ENCODE measurements at places on chromosomes 16 and 17.

DNA sequence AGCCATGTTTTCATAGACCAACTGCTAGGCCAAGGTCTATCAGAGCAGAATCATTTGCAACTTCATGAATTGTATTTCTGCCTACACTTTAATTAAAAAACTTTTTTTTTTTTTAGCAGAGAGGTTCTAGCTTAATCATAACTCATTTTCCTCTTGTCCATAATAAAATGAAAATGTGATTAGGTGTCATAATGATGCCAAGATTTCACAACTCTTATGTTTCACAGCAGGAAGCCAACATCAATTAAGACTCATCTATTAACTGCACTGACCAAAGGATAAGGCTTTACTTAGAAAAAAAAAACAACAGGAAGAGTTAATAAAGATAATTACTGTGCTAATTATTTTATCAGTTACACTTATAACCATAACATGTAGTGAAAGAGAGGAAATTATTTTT lies 18.9 kb upstream of the RNF43 start:
- DNase-seq, result no peak

- no peak for DNase-seq
Observed at GRCh38 chr16:78896280-78896679, 704.3 kb downstream of the MAF start.

GRCh38 chr16:74501484-74502478 lies 80.5 kb upstream of the CLEC18B start:
- DNase-seq, result no peak

DNA sequence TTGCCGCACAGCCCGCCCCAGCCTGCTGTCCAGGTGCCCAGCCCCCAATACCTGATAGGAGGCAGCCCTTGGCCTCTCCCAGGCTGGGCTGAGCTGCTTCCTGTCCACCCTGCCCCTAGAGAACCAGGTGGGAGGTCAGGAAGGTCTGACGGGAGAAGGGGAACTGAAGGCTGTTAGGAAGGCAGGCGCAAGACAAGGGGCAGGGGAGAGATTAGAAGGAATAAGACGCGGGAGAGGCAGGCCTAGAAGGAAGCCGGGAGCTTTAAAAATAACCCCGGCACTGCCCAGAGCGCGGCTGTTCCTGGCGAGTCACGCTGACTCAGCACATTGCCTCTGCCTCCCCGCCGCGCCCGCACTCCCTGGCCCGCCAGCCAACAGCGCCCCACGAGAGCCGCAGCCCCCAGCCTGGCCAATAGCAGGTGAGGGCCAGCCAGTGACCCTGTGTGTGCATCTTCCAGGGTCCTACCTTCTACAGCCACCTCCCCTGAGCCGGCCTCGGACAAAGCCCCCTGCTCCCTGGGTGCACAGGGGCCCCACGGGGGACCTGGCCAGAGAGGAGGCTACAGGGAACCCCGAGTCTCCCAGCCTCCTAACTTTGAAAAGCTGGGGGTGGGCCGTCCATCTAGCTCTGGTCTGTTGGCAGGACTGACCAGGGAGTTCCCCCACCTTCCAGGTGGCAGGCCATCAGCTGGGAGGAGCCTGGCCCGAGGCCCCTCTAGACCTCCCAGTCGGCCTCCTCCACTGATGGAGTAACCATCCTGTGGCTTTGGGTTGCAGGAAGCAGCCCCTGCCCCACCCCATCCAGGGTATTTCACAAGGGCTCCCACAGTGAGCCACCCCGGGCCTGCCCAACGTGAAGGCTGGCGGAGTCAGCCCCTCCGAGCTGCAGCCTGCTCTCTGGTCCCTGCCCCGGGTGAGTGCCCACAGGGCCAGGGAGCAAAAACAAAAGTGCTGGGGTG lies 4.0 kb downstream of the MAFG start:
- peak; percentile 72 for DNase-seq

GRCh38 chr16:30051518-30051917 lies 14.0 kb upstream of the ALDOA start:
- no peak for DNase-seq

DNA sequence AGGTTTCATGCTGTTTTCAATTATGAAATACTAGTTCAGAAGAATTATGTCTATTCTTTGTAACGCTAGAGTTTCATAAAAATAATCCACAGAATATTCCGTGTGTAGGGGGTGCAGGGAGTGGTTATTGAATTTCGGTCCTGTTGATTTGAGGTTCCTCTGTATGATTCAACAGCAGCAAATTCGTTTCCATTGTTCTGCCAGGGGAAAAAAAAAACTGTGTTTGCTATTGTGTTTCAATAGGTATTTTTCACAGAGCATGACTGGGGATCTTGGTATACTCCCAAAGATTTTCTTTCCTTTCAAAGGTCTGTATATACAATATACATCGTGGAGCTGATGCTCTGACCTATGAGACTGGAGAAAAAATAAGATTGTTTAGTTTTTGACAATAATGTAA lies 15.8 kb downstream of the SHISA9 start:
- no peak for DNase-seq

- DNase-seq, result no peak
Observed at GRCh38 chr17:79137015-79137788, 62.6 kb downstream of the ENGASE start.
